ENCODE measurements at places on chromosomes 7 and 10. TPM values are rescaled to one million over a fixed set of nuclear protein-coding genes. Genes with fewer than 3 reads are reported as not detected.
A peak's percentile ranks its signal among the peaks of the same experiment; 100 is the strongest.

DNA sequence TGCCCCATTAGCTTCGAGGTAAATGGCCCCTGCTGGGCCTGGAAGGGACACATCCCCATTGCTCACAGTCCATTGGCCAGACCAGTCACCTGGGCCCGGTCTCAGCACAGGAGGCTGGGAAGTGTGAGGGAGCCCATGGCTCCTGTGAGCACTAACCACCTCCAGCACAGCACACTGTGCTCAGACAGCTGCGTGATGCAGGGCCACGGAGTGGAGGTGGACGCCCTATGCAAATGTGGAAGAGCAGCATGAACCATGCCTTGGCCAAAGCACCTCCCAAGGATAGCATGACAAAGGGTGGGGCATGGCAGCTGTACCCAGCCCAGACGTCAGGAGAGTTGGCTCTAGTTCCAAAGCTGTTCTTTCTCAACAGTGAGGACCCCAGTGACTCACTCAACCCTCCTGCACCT, 120.1 kb upstream of the ZMIZ1 start:
- no peak for DNase-seq

DNA sequence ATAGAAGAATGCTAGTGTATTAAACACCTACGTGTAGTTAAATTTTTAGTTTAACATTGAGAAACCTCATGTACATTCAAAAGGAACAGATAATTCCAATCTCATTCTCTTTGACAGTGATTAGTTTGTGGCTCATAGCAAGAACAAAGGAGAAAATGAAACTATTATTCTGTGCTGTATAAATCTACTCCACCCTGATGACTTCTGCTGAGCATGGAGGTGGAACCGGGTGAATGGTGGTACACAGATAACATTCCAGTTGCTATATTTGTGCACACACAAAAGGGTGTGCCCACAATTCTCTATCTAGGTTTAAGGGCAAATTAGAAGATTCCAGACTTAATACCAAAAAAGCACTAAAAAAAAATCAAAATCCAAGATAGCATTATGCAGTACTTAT, 17.0 kb upstream of the RALA start:
- no peak for DNase-seq

DNA sequence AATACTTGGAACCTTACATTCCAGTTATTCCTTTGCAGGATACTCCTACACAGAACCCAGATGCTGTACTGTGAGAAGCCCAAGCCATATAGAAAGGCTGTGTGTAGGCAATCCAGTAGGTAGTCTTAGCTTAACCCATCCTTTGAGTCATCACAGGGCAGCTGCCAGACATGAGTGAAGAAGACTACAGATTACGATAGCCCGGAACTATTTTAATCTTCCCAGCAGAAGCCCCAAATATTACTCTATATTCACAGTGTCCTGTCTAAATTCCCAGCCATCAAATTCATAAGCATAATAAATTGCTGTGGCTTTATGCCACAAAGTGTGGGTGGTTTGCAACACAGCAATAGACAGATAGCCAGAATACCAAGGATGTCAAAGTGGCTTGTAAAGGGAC, 474.1 kb upstream of the STEAP1 start:
- DNase-seq: no peak

DNA sequence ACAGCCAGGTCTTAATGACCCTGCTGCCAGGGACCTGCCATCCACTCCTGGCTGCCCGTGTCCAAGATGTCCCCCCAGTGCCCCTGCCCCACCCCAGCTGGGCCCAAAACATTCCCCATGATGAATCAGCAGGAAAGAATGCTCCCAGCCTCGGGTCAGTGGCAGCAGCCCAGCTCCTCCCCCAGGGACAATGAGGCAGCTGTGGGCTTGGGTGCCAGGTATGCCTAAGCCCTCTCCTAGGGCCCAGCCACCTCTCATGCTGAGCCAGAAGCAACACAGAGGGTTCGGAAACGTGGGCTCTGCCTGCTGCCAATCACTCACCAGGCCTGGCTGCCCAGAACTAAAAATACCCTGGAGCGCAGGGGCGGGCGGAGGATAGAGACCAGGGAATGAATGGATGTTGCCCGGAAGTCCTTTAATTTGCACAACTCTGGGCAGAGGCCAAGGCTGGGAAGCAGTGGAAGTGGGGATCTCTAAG, 1.5 kb upstream of the LOXL4 start:
- no peak for DNase-seq

- no peak for DNase-seq
Observed at GRCh38 chr7:136303162-136303561, 326.0 kb upstream of the MTPN start.

- no peak for DNase-seq
Observed at GRCh38 chr7:5769571-5769970, 11.9 kb downstream of the RNF216 start.

- no peak for DNase-seq
Observed at GRCh38 chr7:17640730-17641377, 299.4 kb downstream of the SNX13 start.

GRCh38 chr7:39910108-39910869, 39.8 kb upstream of the CDK13 start:
- DNase-seq: no peak

DNA sequence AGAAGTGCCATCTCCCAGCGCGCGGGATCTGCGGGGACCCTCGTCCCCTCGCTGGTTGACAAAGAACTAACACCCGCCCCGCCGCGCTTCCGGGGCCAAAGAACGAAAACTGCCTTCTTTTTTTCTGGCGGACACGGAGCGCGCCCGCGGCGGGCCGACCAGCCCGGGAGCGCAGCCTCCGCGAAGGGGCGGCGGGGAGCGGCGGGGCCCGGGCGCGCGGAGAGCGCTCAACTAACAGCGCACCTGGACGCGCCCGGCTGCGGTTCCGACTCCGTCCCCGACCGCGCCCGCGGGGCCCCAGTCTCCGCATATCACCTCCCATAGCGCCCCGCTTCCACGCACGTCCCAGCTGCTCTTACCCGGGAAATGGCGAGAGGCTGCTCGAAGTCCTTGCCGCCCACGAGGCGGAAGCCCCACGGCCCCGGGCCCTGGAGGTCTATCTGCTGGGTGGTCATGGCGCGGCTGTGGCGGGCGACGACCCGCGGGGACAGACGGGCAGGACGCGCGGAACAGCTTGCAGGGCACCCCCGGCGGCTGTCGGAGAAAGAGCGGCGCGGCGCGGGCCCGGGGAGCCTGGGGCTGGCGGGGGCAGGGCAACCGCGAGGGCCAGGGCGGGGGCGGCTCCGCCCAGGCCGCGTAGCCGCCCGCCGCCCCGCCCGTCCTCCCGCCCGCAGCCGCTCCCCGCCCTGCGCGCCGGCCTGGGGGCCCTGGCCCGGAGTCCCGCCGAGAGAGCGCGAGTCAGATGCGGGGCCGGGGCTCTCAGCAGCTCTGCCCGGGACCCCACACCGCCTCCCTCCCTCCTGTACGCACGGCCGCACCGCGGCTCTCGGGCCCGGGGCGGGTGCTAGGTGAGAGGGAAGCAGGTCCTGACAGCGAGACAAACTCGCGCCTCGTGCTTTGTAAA, at the start of gene PDLIM1:
PDLIM1 (minus strand) TSS at position 543 of the 904 bp plus-strand sequence; CDS start at position 455, 88 bp downstream.
- DNase-seq: no peak

GRCh38 chr10:105921348-105921747, 1243.2 kb downstream of the SORCS1 start:
- no peak for DNase-seq

GRCh38 chr7:133358708-133359107, 105.8 kb downstream of the EXOC4 start:
- DNase-seq: no peak

DNA sequence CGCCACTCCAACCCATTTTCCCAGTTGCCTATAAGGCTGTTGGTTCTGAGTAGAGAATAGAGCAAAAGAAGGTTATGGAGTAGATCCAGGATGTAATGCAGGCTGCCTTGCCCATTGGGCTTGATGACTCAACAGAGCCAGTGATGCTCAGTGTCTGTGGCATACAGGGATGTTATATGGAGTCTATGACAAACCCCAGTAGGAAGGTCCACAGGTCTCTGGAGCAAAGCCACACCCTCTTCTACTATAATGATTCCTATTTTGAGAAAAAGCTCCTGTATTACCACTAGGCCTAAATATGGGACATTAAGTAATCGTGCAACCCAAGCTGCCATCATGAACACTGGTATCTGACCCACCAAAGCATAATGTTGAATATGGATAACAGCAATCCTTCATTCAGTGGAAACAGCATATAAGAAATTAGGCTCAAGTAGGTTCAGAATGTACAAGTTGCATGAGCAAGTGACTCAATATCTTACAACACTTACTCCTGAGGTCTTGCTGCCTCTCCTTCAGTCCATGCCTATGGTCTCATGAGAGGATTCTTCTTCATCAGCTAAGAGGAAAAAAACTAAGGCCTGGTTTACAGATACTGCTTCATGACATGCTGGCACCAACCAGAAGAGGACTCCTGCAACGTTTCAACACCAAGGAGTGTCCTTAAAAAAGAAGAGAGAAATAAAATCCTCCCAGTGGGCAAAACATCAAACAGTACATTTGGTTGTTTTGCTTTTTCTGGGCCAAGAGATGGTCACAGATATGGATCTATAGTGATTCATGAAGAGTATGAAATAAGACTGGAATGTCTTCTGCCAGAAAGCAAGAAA, 14.8 kb upstream of the FHIP2A start:
- no peak for DNase-seq

GRCh38 chr10:132503581-132504421, 33.8 kb upstream of the INPP5A start:
- DNase-seq: no peak

GRCh38 chr10:86250399-86250798, 116.2 kb downstream of the GRID1 start:
- DNase-seq: no peak

GRCh38 chr10:57628592-57629284, 639.0 kb downstream of the IPMK start:
- peak; percentile 24 for DNase-seq

Gene MAGI2
- 36.4 TPM for polyA plus RNA-seq

Gene RNF32
- polyA plus RNA-seq: 3.7 TPM

Gene BZW2
- 86.0 TPM for polyA plus RNA-seq

Gene KLLN
- 1.3 TPM for polyA plus RNA-seq

Gene TMEM236
- 0.50 TPM for polyA plus RNA-seq

Data from left renal pelvis (tissue), 4 donors.